Psoas muscle (tissue), 8 donors: ENCODE measurements at places on chromosomes 11 and 22.
A peak's percentile ranks its signal among the peaks of the same experiment; 100 is the strongest.

- DNase-seq: no peak
Observed at GRCh38 chr22:19691721-19692341, 22.5 kb upstream of the SEPTIN5 start.

DNA sequence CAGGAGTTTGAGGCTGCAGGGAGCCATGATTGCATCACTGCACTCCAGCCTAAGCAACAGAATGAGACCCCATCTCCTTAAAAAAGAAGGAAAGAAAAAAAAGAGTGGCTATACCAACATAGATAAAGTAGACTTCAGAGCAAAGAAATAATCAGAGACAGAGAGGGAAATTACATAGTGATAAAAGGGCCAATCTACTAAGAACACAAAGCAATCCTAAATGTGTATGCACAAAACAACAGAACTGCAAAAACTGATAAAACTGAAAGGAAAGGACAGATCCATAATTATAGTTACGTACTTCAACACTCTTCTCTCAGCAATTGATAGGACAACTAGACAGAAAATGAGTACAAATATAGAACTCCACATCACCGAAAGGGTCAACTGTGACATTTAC is 17.8 kb upstream of the OR2AT4 start:
- DNase-seq: no peak

- no peak for DNase-seq
Observed at GRCh38 chr11:126080161-126080941, 17.7 kb upstream of the CDON start.

GRCh38 chr22:42985531-42985905 is 29.4 kb downstream of the PACSIN2 start:
- no peak for DNase-seq

DNA sequence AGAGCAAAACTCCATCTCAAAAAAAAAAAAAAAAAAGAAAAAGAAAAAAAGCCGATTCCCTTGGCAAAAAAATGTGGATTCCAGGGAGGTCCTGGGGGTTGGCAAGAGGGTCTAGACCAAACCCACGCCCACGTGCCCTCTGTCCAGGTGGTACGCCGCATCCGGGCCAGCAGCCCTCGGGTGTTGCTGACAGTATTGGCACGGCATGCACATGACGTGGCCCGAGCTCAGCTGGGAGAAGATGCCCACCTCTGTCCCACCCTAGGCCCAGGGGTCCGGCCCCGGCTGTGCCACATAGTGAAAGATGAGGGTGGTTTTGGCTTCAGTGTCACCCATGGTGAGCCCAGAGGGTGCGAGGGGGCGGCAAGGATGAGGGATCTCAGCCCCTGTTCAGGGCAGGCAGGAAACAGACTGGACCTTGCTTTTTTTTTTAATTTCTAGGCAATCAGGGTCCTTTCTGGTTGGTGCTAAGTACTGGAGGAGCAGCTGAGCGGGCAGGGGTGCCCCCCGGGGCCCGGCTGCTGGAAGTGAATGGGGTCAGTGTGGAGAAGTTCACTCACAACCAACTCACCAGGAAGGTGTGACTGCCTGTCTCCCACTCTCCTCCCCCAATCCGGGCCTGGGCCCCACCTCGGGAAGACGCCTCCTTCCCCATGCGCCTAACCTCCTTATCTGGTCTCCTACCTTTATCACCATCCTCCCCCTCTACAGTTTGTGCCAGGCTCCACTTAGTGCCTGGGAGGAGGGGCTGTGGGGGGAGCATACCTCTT is 2.0 kb downstream of the NHERF4 start:
- DNase-seq: no peak

DNA sequence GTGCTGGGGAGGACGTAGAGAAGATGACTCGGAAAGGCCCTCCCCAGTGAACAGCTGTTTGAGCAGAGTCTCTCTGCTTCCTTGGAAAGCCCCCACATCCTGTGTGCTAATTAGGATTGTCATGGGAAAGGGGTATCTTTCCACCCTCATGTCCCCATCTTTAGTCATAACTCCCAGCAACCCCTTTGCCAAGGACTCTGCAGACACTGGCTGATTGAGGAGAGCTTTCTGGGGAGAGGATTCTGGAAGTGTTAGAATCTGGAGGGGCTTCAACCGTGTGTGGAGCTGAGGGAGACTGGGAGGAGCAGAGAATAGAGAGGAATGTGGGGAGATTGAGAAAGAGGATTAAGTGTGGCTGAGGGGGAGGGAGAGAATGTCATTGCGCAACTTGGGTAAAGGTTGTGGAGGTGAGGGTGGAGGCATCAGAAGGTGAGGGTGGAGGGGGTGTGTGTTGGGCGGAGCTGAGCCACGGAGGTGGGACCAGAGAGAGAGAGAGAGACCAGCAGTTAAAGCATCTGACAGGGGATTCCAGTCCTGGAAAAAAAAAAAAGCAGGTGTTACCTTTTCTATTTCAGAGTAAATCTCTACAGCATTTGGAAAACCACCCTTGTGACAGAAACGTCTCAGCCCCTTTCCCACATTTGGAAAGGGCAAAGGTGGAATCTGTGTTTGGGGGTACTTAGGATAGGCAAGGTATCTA is 2.2 kb downstream of the DTX4 start:
- no peak for DNase-seq

GRCh38 chr11:122843281-122844141 is 5.2 kb downstream of the CRTAM start:
- no peak for DNase-seq

DNA sequence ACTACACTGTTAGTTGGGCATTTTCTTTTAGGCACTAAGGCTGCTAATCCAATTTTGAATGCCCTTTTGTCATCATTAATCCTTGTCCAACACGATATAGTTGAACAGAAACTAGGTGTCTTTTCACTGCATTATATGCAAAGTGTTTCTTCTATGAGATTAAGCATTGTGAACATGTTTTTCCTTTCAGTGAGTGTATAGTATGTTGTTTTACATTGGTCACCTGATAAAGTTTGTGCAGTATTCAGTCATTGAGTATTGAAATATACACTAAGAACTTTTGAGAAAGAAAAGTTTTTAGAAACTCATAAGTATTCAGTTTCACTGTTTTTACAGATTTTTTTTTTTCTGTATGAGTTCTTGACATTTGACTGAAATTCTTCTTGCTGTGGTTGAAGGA is 59.0 kb downstream of the ZC3H12C start:
- no peak for DNase-seq

GRCh38 chr11:75633409-75634066 is 35.3 kb downstream of the MAP6 start:
- DNase-seq: no peak

DNA sequence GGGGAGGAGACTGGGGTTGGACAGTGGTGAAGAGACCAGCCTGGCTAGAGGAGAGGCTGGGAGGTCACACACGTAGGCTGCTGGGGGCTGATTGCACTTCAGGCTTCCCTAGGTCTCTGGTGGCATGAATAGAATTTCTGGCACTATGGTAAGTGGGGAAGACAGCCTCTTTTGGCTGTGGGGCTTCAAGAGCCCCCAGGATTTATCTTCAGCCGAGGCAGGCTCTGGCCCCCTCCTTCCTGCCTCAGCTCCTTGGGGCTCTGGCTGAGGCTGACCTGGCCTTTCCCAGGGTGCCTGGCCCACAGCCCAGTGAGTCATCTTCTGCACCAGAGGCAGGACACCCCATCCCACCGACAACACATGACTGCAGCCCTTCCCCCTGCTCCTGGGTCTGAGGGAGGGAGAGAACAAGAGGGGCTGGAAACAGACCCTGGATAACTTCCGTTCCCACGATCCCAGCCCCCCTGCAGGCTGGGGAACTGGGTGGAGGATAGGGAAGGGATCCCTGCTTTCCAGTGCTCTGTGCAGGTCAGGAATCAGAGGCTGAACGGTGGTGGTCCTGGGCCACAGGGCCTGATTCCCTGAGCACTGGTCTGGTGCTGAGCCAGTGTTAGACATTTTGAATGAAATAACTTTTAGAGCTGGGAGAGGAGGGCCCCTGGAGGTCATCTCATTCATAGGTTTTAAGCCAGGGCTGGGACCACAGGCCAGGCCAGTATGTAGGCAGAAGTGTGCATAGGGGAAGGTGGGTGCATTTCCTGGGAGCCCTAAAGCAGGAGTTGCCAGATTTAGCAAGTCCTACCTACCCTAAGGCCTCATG is 26.5 kb downstream of the ARHGEF17 start:
- DNase-seq: peak; percentile 90

GRCh38 chr11:31433851-31434250 is 64.2 kb downstream of the DNAJC24 start:
- no peak for DNase-seq

- no peak for DNase-seq
Observed at GRCh38 chr11:16883174-16883573, 131.0 kb downstream of the PLEKHA7 start.

DNA sequence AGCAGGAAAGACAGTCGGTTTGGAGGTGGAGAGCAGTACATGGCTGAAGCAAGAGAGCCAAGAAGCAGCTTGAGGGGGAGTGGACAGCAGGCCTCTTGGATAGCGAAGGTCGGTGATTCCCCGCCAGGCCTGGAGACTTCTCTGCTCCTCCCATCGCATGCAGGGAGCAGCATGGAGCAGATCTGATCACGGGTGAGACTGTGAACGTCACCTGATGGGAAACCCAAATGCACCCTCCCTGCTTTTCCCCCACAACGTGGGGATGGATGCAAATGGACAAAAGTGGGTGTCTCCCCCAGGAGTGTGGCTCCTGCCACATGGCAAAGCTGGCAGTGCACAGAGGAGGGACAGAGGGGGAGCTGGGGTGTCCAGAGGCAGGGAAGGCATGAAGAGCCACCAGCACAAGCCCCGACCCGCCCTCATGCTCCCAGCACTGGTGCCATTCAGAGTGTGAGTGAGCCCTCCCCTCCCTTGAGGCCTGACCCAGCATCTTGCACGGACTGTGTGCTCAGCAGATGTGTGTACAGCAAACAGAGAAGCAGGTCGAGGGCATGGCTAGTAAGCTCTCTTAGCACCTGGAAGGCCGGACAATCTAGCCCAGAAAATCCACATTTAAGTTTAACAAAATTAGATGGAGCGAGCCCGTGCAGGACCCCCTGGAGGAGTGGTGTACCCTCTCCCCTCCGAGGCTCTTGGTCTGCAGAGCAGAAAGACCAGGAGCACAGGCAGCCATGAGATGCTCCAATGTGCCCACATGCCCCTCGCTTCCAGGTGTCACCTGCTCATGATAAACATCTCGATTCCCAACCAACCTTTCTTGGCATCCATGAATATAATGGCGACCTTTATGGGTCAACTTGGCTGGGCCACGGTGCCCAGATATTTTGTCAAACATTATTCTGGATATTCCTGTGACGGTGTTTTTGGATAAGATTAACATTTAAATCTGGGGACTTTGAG is 661.7 kb downstream of the TBC1D22A start:
- no peak for DNase-seq

DNA sequence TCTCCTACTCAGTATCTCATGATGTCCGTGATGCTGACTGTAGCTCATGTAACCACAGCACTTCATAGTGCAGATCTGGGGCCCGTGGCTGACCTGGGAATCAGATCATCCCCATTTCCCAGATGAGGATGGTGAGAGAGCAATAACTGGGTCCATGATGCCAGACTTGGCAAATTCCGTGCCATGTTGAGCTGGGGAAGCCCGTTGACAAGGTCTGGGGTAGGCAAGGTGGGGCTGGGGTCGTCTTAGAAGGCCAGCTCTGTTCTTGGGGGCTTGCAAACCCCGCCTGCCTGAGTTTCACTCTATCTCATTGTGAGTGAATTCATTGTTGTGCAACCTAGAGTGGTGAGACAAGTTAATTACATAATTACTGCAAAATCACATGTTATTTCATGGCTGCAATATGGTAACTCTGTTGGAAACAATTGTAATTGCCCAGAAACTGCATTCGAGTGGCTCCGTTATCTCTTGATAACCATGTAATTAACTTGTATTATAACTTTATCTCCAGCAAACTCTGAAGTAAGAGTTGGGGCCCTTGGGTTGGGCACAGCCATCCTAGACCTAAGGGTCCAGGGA is 41.7 kb downstream of the LMO1 start:
- DNase-seq: no peak

GRCh38 chr22:19748139-19748538 is 12.4 kb upstream of the TBX1 start:
- DNase-seq: no peak

DNA sequence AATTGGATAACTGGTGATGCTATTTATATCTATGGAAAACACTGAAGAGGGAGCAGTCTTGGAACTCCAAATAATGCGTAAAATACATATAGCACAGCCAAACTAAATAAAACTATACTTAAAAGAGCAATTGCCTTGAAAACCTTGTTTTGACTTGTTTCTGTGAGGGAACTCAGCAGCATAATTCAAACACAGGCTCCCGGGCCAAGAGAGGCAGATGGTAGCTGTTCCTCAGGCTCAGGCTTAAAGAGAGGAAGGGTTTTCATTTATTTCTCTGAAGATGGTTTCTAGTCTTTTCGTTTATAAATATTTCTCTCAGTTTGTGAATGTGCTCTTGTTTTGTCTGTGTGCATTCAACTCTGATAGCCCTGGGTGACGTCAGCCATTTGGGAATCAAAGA is 82.4 kb downstream of the FANCF start:
- no peak for DNase-seq

GRCh38 chr22:44423556-44424358 is 74.3 kb downstream of the RTL6 start:
- DNase-seq: no peak

GRCh38 chr22:40033586-40034380 is 39.0 kb downstream of the FAM83F start:
- DNase-seq: no peak

- DNase-seq: no peak
Observed at GRCh38 chr22:29391546-29391945, 3.2 kb upstream of the AP1B1 start.

- no peak for DNase-seq
Observed at GRCh38 chr11:9341638-9342178, 27.3 kb upstream of the TMEM41B start.

GRCh38 chr11:32002311-32002710 is 88.6 kb upstream of the RCN1 start:
- DNase-seq: no peak

GRCh38 chr22:35683560-35683959 is 34.1 kb upstream of the APOL5 start:
- no peak for DNase-seq
